ENCODE measurements at places on chromosomes 11 and 22. TPM values are rescaled to one million over a fixed set of nuclear protein-coding genes. Genes with fewer than 3 reads are reported as not detected.

PRR33 gene
- total RNA-seq: not detected

OR5P2 gene
- total RNA-seq: not detected

NLRP14 gene
- 0.40 TPM for total RNA-seq

OR52N4 gene
- total RNA-seq: not detected

C11orf21 gene
- total RNA-seq: not detected

RNF141 gene
- 36.1 TPM for total RNA-seq

MN1 gene
- 0.42 TPM for total RNA-seq

OVOL1 gene
- total RNA-seq: not detected

GGTLC3 gene
- total RNA-seq: not detected

HORMAD2 gene
- not detected for total RNA-seq

SPDYC gene
- total RNA-seq: not detected

BARX2 gene
- total RNA-seq: not detected

SLC16A8 gene
- 0.20 TPM for total RNA-seq

HMBS gene
- 7.8 TPM for total RNA-seq

LSP1 gene
- not detected for total RNA-seq

UBQLN3 gene
- not detected for total RNA-seq

MAP6 gene
- total RNA-seq: 0.13 TPM

LGALS1 gene
- total RNA-seq: 7,629 TPM

YPEL4 gene
- 0.20 TPM for total RNA-seq

KCNJ11 gene
- 0.07 TPM for total RNA-seq

SAMM50 gene
- 57.3 TPM for total RNA-seq

SLC17A6 gene
- not detected for total RNA-seq

MRPL17 gene
- total RNA-seq: 75.5 TPM

HOATZ gene
- total RNA-seq: not detected

FAM227A gene
- 0.46 TPM for total RNA-seq

OR8D4 gene
- total RNA-seq: 0.04 TPM

SLC22A25 gene
- not detected for total RNA-seq

ACCS gene
- total RNA-seq: 2.8 TPM

TRIM49D1 gene
- total RNA-seq: not detected

DGCR6L gene
- 43.1 TPM for total RNA-seq

AIFM3 gene
- 0.56 TPM for total RNA-seq

ANO9 gene
- 0.07 TPM for total RNA-seq
